Activated naive CD8-positive, alpha-beta T cell treated with anti-CD3 and anti-CD28 coated beads, Interleukin-2, amount 10 ng/mL, durations not matched to agents 7 days and 5 days (primary cell): ENCODE measurements at places on chromosomes 11 and 22. TPM values are rescaled to one million over a fixed set of nuclear protein-coding genes. Genes with fewer than 3 reads are reported as not detected.

GRCh38 chr11:130801333-130802122 lies 114.8 kb downstream of the SNX19 start:
- H3K27me3 ChIP-seq = no peaks in the 10 kb centered on the region
- no peak for DNase-seq
- H3K36me3 ChIP-seq = no peaks in the 10 kb centered on the region

Gene TSSK2
- total RNA-seq = not detected

Gene OR51I1
- not detected for total RNA-seq

Gene GGT5
- 0.11 TPM for total RNA-seq

DNA sequence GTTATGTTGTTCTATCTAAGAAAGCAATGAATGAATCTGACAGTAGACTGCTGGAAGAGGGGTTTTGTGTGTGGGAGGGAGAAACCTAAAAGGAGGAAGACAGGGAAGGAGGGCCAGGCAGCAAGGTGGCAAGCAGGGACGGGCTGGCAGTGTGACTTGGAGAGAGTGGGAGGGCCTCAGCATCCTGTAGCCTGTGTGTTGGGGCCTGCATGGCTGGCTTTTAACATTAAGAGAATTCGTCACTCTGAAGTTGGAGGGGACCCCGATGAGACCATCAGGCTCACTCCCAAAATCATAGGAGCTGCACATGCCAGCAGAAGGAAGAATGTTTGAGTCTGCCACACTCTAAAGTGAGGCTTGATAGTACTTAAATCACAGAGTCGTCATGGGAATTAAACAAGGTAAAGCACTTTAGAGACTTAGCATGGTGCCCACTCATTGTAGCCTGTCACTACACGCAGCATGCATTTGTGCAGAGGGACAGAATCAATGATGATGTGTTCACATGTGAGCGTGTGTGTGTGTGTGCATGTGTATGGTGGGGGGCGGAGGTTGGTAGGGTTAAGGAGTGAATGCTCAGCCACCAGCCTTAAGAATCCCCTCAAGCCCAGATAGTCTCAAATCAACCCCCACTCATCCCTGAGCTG lies 199.5 kb downstream of the TENM4 start:
- no peaks in the 10 kb centered on the region for H3K4me1 ChIP-seq
- H3K36me3 ChIP-seq = no peaks in the 10 kb centered on the region
- H3K27ac ChIP-seq = no peak overlapping the region
- H3K4me3 ChIP-seq = no peak overlapping the region
- no peaks in the 10 kb centered on the region for H3K27me3 ChIP-seq

Gene SLC37A2
- total RNA-seq = 3.5 TPM
